ENCODE measurements at places on chromosomes 5 and 9.

DNA sequence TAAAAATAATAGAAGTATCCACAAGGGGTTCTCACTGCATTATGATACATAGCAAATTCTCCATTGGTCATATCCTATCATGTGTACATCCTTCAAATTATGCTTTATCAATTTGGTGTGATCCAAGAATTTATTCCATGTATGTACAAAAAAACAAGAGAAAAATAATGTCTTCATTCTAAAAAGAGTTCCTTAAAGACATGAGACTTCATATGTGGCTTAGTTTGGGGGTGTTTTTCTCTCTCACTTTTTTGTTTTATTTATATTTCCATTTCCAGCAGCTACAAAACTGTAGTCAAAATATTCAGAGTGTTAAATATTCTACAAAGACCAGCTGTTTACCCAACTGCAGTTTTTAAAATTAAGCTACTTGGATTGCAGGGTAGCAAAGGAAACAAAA is 972.0 kb downstream of the DTWD2 start:
- no peak for DNase-seq

GRCh38 chr9:88949961-88950340 is 41.3 kb upstream of the S1PR3 start:
- DNase-seq = no peak

- no peak for DNase-seq
Observed at GRCh38 chr9:36632892-36633291, 60.2 kb downstream of the MELK start.

DNA sequence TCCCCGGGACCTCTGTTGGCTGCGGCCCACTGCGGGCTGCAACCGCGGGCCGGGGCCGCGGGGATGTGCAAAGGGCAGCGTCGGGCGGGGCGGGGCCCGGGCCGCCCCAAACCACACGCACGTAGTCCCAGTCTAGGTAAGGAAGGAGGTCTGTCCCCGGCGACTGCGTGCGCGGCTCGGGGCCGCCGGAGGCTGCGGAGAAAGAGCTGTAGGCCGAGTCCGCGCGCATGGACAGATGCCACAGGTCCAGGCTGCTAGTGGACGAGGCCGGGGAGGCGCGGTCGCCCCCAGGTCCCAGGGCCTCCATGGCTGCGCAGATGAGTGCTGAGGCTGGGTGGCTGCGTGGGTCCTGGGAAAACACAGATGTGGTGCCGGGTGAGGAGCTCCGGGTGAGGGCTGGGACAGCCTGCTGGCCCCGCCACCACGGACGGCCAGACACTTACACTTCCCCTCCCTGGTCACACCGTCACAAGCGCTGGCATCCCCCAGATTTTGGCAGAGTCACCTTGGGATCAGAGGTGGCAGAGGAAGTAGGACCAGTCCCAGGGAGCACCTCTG is 4.5 kb downstream of the SHROOM1 start:
- DNase-seq = no peak

- no peak for DNase-seq
Observed at GRCh38 chr5:136308212-136308795, 57.0 kb downstream of the TRPC7 start.

Measured in activated B cell treated with CpG ODN at 0.5 μM for 24 hours (primary cell).